ENCODE measurements at places on chromosomes 16 and 17.
A peak's percentile ranks its signal among the peaks of the same experiment; 100 is the strongest.

- no peak for DNase-seq
These were observed 10.3 kb downstream of the TNRC6C start for GRCh38 chr17:77968788-77969187.

DNA sequence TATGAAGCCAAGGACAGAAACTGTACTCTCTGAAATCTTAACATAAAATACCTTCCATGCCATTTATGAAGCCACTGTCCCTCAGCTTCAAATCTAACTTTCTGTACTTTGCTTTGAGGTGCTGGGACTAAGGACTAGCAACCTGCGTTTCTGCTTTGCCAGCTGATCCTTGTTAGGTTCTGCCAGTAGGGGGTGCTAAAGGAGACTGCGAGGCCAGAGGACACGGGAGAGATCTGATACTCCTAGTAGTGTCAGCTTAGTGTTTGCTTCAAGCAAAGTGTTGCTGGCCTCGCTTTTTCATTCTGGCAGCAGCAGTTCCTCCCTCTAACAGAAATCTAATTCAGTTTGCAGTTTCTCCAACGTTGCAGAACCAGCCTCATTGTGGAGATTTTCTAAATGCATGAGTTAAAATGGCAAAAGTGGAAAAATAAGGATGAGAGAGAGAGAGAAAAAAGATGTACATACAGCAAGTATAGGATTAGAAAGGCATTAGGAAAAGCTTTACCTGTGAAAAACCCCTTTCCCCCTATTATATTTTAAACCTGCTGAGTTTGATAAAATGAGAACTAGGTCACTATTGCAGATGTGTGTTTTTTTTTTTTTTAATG, 297.5 kb downstream of the CA10 start:
- no peak for DNase-seq

GRCh38 chr16:5972747-5973146, 875.2 kb upstream of the EEF2KMT start:
- DNase-seq, result no peak

DNA sequence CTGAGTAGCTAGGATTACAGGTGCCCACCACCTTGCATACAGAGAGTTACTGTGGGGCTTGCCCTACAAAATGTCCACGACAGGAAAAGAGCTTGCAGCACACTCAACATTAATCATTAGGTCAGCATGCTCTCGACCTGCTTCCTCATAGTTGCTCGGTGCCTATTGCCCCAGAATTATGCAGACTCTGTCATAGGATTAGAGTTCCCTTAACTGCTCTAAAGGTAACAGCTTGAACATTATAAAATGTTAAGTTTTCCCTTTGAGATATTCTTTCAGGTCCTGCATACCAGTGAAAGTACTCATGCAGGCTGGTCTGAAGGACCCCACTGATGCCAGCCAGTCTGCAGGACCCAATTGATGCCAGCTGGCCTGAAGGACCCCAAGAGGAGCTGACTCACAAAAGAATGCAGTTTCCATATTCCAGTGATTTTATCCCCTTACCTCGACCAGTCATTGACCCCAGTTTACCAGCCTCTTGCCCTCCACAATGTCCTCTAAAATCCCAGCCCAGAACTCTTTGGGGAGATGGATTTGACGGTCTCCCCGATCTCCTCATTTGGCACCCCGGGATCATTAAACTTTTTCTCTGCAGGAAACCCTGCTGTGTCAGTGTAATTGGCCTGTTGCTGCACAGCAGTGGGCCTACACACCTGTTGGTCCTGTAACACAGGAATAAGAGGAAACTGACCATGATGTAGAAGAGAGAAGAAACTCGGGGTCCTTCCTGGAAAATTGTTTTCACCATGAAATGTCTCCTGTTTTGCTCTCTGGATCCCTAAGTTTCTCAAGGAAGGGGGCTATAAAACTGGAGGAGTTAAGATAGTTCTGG, 10.6 kb downstream of the ICAM2 start:
- DNase-seq, result no peak

DNA sequence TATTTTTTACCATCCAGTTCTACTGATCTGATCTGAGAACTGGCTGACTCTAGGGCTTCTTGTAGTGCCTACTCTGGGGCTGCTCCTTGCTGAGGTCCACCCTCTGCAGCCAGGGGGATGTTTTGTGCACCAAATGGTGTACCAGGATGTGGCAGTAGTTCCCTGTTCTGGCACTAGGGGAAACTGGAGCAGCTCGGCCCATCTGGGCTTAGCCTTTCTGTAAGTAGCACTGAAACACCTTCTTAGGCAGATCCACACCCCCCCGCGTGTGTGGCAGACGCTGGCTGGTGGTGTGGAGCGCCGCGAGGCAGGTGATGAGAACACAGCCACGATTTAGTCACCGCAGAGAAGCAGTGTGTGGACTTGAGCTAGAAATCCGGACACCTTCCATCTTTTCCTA, 17.0 kb downstream of the DUSP14 start:
- no peak for DNase-seq

DNA sequence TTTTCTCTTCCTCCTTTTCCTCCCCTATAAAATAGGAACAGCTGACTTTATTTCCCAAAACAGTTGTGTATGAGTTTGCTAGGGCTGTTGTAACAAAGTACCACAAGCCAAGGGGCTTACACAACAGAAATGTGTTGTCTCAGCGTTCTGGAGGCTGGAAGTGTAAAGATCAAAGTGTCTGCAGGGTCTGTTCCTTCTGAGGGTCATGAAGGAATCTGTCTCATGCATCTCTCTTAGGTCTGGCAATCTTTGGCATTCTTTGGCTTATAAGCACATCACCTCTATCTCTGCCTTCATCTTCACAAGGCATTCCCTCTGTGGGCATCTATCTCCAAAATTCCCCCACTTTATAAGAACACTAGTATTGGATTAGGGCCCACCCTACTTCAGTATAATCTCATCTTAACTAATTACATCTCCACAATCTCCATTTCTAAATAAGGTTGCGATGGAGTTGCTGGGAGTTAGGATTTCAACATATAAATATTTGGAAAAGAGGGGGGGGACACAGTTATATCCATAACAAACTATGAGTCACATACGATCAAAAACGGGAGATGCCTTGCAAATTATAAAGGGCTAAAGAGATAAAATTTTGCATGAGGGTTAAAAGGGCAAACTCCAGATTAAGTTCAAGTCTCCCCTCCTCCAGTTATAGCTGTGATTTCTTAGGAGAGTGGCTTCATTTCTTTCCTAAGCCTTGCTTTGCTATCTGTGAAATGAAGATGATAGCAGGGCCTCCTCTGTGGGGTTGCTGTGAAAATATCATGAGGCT, 109.7 kb downstream of the VAT1L start:
- no peak for DNase-seq

- DNase-seq, result no peak
These were observed 6.2 kb downstream of the MT2A start for GRCh38 chr16:56614549-56614991.

DNA sequence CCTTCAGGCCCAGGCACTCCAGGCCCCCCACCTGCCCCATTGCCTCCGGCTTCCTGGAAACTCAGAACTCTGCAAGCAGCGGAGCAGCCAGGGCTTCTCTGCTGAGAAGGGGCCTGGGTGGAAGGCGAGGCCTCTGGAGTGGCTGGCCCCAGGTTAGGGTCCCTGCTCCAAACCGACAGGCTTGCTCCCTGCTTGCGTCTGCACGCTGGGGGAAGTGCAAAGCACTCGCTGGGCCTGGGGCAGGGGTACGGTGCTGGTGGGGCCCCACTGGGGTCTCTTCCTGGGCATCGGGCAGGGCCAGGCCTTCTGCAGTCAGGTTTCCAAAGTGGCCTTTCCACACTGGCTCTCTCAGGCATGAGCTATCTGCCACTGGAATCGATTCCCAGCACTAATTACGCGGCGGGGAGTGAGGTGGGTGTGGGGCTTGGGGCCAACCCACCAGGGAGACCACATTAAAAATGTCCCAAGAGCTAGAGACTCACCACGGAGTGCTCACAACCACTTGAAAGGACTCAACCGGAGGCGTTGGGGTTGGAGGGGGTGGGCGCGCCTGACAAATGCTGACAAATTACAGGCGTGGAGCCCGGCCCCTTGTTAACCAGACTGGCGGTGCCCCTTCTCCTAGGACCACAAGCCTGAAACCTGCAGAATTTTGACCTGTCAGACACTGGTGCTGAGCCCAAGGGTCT, 17.9 kb downstream of the FAM83G start:
- DNase-seq, result no peak

DNA sequence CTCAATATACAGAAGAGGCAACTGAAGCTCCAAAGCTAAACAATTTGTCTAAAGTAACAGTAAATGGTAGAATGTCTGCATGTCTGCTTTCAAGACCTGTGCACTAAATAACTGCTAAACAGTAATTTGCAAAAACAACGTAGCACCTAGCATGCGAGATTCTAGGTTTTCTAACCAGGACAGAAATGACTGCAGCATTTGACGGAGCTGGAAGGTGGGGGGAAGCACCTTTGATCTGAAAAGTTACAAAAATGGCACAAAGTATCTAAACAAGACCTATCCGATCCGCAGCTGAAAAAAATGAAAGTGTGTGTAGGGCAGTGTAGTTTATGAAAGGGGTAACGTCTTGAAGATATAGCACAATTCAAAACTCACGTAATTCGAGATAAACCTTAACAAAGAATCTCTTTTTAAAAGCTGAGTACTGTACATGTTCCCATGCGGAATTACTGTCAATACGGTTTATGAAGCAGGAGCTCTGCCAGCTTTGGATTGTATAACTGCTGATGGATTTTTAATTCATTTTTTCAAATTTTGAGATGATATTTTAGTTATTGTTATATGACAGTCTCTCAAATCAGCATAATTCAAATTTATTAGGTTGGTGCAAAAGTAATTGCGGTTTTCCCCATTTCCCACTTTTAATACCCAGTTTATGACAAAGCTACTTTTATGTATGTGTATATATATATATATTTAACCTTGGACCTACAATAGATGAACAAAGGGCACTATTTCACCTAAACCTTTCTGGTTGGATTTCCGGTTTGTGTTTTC, 1.2 kb upstream of the WIPI1 start:
- no peak for DNase-seq

GRCh38 chr16:30499284-30499683, 26.7 kb downstream of the ITGAL start:
- DNase-seq, result no peak

DNA sequence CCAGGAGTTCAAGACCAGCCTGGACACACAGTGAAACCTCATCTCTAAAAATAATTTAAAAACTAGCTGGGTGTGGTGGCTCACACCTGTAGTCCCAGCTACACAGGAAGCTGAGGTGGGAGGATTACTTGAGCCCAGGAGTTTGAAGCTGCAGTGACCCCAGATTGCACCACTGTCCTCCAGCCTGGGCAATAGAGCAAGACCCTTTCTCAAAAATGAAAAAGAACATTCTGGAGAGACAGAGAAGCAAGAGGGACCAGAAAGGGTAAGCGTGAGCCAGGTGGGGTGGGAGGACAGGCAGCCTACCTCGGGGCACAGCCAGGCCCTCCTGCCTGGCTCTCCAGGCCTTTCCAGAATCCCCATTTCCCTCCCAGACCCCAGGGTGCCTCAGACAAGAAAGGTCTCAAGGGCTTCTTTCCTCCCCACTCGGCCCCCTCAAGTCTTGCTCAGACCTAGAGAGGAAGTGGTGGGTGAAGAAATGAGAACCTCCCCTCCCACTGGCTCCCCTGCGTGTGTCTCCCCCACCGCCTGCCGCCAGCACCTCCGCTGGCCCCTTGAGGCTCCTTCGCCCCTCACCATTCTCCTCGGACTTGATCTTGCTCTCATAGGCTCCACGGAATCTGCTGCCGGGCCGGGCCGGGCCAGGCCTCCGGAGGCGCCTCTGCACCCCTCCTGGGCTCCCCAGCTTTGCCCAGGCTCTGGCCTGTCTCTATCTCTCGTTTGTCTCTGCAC, 503 bp downstream of the C16orf54 start:
- peak; percentile 25 for DNase-seq

DNA sequence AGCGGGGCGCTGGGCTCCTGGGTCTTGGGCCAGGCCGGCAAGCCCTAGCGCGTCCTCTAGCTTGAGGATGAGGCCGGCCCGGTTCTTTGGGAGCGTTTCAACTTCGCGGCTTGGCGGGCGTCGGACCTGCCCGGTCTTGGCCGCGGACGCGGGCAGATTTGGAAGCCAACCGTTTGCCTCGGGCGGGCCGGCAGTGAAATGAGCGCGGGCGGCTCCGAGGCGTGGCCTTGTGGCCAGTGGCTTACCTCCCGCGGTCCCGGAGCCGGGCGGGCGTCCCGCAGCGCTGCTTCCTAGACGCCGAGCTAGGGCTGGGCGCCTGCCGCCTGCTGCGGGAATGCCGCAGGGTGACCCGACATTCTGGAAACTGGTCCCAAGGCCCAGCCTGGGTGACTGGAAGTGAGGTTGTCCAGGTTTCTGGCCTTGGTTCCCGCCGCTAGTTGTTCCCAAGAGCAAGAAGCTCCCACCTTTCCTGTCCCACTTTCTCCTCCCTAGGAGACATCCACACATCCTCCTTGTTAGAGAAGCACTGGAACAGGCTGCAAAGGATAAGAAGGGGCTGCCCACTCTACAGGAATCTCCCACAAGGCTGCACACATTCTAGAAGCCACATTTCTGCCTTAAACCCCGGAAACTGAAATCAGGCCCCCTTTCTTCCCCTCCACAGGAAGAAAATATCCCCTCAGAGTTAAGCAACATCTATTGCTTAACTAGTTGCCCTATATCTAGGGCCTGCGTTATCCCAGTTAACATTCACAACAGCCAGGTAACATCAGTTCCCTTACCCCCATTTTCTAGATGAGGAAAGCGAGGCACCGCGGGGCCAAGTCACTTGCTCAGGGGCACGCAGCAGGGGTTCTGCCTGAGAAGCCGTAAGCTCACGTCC, 4.5 kb upstream of the CBX8 start:
- peak; percentile 58 for DNase-seq

DNA sequence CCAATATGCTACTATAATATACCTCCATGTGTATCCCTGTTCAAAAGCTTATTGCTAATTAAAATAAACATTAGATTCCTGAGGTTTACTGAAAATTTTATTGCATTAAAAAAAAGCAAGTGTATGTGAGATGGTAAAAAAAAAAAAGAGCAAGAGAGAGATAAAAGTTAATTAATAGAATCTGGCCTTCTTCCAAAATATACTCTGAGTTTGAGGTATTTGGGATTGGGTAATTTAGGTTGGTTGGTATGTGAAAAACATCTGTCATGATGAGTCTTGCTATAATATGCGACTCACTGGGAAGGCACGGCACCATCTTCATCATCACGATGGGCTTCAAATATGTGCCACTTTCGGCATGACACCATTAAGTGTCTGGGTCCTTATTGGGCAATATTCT, 711.1 kb upstream of the SOX9 start:
- no peak for DNase-seq

DNA sequence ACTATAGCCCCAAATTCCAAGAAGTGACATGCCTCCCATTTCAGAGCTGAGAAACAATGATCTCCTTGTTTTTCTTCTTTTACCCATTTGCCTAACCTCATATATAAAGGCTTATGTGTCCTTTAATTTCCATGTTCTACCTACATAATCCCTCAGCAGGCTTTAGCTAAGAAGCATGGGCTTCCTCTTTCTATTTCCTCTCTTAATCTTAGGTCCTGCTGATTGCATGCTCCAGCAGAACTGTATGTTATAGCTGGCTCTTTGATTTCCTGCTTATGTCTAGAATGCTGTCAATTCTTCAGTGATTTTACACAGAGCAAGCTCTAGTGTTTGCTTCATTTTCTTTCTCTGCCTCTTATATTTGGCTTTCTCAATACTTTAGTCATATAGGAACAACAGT, 151.7 kb upstream of the COX10 start:
- DNase-seq, result no peak

Measured in right cardiac atrium (tissue), 5 donors.